Head of caudate nucleus (tissue), 42 donors: ENCODE measurements at places on chromosomes 12 and 14.

DNA sequence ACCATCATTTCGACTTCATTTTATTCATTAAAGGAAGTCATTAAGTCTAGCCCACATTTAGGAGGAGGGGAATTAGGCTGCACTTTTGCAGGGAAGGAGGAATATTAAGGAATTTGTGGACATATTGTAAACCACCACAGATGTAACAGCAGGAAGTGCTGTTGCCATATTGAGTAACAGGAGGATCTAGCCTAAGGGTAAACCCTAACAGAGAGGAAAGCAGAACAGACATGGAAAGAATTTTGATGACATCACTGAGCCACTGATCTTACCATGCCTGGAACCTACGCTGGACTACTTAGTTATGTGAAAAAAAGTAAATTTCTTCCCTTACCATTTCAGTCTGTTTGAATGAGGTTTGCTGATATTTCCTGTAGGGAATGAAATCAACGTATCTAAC is 100.7 kb upstream of the ATF7IP start:
- DNase-seq = no peak

DNA sequence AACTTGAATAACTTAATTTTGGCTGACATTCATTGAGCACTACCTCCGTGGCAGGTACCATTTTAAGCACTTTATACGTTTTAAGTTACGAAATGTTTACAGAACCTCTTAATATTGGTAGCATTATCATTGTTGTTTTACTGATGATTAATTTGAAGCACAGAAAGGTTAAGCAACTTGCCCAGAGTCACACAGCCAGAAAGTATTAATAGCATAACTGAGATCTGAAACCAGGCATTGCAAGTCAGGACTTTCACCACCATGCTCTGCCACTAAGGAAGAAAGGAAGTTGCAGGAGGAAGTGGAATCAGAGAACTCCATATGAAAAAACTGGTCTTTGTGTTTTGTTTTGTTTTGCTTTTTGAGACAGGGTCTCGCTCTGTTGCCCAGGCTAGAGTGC is 28.2 kb upstream of the BCAT1 start:
- no peak for DNase-seq

GRCh38 chr12:87656311-87656710 is 372.9 kb downstream of the C12orf50 start:
- DNase-seq = no peak

DNA sequence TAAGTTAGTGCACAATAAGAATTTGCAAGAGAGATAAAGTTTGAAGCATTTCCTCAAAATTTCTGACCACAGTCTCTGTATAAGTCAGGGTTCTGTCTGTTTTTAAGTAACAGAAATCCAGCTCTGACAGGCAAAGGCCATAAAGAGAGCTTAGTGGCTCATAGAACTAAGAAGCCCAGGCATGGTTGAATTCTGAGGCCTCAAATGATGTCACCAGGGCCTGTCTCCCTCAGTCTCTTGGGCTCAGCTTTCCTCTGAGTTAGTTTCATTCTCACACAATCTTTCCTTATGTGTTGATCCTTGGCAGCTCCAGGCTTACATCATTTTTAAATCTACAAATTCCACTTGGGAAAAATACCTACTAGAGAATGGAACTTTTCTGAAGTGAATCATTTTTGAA is 173.4 kb upstream of the ATP2B1 start:
- DNase-seq = no peak

DNA sequence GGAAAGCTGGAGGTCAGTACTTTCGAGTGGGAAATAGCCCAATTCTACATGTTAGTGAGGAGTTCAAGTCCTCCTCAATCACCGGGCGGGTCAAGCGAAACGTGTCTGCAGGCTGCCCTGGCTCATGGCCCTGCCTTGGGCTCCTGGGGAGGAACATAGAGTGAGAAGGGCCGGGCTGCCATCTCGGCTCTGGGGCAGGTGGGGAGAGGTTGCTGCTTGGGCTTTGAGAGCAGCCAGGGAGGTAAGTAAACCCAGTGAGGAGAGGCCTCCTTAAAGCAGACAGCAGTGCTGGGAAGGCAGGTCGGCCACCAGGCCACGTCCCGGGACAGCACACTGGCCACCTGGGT is 32.0 kb upstream of the UBC start:
- no peak for DNase-seq

DNA sequence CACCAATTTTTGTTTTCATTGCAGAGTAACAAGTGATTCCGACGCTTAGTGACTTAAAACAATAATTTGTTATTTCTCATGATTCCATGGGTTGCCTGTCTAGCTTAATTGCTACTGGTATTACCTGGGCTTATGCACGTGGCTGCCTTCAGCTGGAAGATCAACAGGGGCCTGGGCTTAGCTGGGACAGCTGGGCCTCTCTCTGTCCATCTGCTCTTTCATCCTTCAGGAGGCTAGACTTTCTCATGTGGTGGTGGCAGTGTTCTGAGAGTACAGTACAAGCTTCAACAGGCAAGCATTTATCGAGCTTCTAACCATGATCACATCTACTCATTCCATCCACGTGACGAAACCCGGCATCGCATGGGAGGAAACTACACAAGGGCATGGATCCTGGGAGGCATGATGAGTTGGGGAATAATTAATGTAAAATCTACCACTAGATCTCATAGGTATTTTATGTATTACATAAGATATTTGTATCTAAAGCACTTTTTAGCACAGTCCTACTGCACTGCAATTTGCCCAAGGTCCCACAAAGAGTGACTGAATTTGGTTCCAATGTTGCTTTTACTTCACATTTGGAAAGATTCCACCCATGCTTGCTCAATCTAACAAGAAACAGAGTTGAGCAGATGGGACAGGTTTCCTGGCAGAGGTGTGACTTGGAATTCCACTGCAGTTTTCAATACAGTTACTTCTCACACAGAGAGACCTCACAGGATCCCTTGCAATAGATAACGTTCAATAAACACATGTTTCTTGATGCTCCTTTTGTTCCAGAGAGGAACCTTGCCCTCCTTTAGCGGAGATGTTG is 153.1 kb upstream of the FRMD6 start:
- no peak for DNase-seq
